ENCODE measurements at places on chromosomes 3 and 15.
A peak's percentile ranks its signal among the peaks of the same experiment; 100 is the strongest.

GRCh38 chr3:37945156-37945806 is 45.3 kb upstream of the VILL start:
- DNase-seq, result no peak

GRCh38 chr15:47885920-47886319 is 168.6 kb downstream of the SEMA6D start:
- DNase-seq, result no peak

- DNase-seq, result peak; percentile 20
Measured at GRCh38 chr3:31219131-31219843, 313.4 kb upstream of the STT3B start.

DNA sequence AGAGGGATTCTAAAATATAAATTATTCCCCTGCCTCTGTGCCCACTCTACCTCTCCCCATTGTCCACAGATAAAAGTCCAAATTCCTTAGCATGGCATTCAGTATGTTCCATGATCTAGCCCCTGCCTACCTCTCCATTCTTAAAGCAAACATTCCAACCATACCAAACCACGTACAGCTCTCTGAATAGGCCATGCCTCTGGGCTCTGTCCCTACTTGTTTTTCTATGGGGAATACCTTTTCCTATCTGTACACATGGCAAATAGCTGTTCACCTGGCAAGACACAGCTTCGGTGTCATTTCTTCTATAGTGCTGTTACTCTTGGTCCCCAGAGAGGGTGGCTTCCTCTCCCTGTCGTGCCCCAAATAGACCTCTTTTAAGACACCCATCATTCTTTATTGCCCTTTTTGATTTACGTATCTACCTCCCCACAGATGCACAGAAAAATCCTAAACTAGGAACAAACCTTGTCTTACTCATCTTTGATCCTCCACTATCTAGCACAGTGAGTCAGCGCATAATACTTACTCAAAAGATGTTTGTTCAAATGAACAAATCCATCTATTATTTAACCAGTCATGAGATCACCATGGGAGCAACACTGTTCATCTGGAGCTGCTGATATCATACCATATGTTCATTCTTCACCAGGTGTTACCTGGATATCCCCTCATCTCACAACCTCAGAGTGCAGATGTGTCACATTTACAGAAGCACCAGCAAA is 329.8 kb downstream of the THSD4 start:
- DNase-seq, result no peak

DNA sequence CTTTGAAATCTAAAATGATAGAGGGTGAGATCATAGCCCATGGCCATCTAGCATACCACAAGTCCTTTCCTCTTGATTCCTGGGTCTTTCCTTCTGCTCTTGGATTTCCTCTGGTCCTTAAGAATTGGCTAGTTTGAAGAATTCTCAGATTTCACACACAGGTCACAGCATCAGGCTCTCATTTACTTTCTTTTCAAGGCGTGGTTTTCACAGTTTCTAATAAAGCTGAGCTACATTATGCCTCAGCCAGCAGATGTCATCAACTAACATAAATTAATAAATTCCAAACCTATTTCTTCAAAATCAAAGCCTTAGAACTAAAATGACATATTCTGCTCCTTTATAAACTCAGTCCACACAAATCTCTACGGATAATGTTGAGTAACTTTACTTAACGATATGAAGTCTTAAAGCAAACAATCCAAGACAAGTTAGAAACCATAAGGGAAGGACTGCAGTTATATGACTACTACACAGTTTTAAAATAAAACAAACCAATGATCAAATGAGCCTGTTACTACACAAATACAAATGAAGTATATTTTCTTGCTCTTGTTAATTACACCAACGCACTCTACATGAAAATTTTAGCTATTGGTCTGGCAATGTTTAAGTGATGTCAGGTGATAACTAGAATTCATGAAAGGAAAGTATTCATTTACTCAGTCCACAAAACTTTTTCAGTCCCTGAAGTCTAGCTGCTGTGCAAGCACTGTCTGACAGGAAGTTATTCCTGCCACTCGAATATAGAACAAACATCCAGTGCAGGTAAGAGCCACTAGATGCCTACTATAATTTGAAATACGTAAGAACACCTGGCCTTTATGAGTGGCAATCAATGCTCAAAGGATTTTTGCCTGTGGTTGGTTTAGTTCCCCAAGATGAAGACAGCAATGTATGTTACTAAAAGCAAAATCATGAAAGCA is 9.2 kb downstream of the CCDC14 start:
- DNase-seq, result no peak

DNA sequence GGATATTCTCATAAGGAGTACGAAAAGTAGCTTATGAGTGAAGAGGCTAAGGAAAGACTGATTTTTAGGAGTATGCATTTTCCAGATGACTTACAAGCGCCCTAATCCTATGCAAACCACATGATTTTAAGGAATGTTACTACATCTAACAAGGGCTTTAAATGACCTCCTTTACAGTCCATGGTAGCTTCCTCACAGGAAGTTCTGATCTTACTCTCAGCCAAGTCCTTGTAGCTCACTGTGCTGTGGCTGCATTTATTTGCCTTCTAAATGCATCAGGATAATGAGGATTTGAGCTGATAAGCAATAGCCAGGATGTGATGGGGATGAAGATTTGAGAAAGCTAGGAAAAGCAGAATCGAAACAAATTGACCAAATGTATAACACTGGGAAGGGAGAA is 896.0 kb downstream of the MCTP2 start:
- no peak for DNase-seq

DNA sequence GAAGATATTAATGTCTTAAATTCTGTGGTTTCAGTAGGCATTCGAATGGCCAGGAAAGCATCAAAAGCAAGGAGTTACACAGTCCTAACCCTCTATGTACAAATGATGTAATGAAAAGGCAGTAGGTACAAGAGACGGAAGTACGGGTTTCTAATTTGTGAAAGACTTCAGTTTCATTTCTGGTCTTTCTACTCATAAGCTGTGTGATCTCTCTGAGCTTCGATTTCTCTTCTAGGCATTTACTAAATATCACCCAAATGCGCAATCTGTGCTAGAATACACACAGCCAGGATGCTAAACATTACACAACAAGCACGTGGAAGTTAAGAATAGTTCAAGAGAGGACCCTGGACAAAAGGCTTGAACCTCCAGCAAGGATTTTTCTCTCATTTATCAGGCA is 17.9 kb upstream of the STIMATE start:
- no peak for DNase-seq

DNA sequence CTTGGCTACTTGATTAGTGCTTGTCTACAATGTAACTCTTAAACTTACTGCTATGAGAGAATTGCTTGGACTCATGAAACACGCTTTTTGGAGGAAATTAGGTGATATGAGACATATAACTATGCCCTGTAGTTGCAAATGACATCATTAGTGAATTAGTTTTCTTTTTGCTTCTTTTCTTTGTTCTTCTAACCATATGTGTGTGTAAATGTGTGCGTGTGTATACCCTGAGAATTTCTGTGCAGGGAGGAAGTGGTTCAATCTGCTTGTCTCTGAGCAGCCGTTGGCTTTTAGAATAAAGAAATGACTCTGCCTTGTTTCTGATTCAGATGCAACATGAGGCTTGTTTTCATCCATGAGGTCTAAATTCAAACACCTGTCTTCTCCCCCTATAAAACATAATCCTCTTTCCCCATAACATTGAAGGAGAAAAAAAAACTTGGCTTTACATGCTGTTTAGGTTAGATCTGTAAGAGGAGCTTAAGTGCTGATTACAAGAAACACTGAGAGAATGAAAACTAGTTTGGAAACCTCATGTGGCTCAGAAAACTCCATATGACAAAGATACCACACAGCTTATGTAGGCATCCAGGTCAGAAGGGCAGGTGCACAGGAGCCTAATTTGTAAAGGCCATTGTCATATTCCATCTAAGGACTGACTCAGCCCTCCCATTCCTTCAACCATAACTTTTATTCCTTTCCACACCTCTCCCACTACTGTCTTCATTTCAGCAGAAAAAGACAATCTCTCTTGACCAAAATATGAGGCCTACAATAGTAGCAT is 30.5 kb upstream of the BLM start:
- peak; percentile 30 for DNase-seq

- DNase-seq, result no peak
Measured at GRCh38 chr3:151123827-151124226, 38.4 kb downstream of the MED12L start.

- DNase-seq, result no peak
Measured at GRCh38 chr3:162721736-162722135, 1225.1 kb downstream of the OTOL1 start.

DNA sequence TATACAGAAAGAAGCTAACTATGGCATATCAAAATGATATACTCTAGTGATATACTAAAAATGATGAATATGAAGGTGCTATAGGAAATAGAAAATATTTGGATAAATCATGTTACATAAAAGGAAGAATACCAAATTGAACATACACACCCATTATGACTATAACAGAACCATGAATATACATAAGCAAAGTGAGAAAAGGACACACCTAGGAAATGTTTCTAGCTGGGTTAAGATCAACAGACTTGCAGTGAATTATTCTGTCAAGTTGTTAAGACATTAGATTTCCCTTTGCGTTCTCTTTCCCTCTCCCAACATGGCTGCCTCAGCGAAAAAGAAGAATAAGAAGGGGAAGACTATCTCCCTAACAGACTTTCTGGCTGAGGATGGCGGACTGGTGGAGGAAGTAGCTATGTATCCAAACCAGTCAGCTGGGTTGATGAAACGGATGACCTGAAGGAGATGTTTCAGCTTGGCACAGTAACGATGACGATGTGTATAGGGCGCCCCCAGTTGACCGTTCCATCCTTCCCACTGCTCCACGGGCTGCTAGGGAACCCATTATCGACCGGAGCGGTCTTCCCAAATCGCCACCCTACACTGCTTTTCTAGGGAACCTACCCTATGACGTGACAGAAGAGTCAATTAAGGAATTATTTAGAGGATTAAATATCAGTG is 20.2 kb upstream of the PARP14 start:
- peak; percentile 24 for DNase-seq

DNA sequence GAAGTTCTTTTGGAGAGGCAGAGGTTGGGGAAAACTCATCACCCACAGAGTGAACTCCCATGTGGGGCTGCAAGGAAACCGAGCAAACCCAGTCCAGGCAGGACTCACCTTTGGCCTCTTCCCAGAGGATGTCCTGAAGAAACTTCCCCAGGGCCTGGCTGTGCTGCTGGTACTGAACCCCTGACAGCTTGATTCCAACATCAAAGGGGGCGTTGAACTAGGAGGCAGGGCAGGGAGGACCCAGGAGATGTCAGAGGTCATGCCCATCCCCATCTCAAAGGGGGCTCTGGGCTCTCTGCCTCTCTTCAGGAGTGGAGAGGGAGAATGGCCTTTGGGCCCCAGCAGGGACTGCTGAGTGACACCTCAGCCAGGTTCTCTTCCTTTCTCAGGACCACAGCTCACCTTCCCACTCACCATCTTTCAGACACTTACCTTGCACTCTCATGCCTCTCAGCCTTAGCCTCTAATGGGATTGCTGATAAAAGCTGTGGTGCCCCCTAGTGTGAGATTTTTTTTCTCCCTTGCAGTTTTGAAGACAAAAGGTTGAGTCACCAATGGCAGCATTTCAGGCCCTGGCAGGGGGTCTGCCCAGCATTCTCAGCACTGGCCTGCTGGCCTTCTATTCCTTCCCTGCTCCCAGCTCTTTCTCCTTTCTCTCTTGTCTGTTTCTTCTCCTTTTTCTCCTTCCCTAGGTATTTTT is 6.0 kb downstream of the GHRL start:
- DNase-seq, result peak; percentile 62

DNA sequence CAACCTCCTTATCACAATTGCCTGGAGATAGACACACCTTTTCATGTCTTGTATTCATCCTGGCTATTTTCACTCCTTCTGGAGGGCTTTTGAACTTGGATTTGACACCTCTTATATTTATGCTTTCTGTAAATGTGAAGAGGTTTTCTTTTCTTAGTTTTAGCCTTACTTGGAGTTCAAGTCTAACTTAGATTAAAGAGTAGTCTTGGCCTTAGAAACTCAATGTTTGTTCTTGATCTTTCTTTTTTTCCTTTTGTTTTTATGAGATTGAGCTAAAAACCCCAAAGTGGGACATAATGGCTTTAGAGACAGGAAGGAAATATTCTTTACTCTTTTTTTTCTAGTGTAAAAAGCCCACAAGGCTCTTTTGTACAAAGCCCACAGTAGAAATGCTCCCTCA is 1054.9 kb downstream of the ROBO1 start:
- DNase-seq, result no peak

DNA sequence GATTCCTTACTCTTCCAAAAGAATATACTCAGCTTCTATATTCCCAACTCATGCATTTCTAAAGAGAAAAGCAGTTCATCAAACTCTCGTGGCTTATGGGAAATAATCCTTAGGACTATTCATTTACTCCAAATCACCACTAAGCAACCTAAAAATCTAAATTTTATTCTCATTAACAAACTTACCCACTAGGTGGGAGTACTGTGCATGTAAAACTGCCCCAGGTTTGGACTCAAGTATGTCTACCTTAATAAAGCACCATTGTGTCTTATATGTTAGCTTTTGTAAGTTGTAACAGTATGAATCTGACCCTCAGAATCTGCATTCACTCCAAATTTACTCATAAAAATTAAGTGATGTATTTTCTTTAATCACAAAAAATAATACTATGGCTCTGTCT is 25.3 kb downstream of the RAD18 start:
- peak; percentile 57 for DNase-seq

GRCh38 chr3:99242271-99242670 is 340.8 kb upstream of the DCBLD2 start:
- DNase-seq, result no peak

DNA sequence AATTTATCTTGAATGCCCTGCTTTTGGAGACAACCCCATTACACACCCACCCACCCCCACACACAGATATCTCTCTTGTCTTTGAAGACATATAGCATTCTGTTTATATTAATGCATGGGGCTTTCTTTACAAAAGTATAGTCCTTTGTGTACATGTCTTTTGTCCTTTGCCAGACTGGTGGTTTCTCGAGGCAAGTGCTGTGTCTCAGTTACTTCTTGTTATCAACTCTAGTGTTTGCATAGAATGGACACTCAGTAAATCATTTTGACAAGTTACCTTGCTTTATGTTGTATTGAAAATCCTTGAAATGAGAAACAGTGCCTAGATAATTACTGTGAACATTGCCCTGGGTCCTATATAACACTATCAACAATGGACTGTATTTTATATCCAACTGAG is 33.9 kb downstream of the KBTBD8 start:
- DNase-seq, result no peak

- DNase-seq, result no peak
Measured at GRCh38 chr15:80367661-80368060, 36.5 kb upstream of the ARNT2 start.

DNA sequence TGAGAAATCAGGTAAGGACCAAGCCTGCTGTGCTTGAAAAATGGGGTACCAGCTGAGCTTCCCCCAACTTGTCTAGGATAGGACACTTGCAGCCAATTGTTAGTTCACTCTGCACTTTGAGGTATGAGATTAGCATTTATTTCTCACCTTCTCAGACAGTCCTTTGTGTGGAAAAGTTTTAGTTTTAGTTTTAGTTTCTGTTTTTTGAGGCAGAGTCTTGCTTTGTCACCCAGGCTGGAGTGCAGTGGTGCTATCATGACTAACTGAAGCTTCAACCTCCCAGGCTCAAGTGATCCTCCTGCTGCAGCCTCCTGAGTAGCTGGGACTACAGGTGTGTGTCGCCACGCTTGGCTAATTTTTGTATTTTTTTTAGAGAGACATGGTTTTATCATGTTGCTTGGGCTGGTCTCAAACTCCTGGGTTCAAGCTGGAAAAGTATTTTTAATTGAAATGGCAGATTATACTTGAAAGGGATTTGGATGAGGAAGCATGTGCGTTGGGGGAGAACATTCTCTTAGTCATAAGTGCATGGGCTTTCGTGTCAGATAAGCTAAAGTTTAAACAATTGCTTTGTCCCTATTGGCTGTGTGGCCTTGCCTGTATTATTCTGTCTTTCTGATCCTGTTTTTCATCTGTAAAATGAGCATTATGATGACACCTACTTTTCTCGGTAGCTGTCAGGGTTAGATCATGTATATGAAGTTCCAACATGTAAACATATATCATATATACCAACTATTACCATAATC is 25.2 kb upstream of the CCK start:
- DNase-seq, result no peak
